ENCODE measurements at places on chromosomes 3 and 15.
A peak's percentile ranks its signal among the peaks of the same experiment; 100 is the strongest.

GRCh38 chr3:2741516-2741915, 368.7 kb downstream of the IL5RA start:
- DNase-seq, result no peak

GRCh38 chr3:79954756-79955155, 187.0 kb upstream of the ROBO1 start:
- DNase-seq, result no peak

DNA sequence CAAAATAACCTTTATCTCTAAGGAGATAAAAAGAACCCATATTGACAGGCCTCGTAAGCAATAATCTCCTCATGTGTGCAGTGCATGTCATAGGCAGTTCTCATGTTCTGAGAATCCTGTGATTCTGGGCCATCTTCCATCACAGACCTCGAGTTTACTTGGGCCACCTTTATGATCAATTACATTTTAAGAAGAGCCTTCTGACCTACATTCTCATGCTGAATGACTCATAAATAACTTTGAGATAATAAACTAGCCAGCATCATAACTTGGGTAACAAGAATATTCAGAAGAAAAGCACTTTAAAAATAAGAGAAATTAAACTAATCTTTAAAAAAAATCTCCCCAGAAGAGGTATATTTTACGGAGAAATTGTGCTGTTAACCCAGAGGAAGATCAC, 310.7 kb upstream of the ZNF717 start:
- DNase-seq, result no peak

DNA sequence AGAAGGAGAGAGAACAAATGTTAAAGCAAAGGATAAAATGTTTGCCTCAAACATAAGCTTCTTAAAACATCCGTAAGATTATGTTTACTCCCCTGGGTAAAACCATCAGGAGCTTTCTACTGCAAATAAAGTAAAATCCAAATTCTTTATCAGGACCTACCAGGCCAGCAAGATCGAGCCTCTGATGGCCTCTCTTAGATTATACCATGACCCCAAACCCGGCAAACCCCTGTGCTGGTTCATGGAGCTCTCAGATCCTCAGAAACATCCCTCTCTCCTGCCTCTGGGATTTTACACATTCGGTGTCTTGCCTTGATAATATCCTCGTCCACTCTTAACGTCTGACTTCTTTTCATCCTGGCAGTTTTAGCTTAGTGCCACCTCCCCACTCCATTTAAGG, 7.5 kb upstream of the TARS3 start:
- no peak for DNase-seq

- no peak for DNase-seq
These were observed 100.2 kb downstream of the TMCC1 start for GRCh38 chr3:129793319-129793718.

- DNase-seq, result no peak
These were observed 29.9 kb downstream of the IGSF10 start for GRCh38 chr3:151430821-151431484.

- DNase-seq, result no peak
These were observed 204.7 kb upstream of the GAP43 start for GRCh38 chr3:115418583-115418982.

- DNase-seq, result no peak
These were observed 1101.0 kb downstream of the ROBO2 start for GRCh38 chr3:78140866-78141265.

DNA sequence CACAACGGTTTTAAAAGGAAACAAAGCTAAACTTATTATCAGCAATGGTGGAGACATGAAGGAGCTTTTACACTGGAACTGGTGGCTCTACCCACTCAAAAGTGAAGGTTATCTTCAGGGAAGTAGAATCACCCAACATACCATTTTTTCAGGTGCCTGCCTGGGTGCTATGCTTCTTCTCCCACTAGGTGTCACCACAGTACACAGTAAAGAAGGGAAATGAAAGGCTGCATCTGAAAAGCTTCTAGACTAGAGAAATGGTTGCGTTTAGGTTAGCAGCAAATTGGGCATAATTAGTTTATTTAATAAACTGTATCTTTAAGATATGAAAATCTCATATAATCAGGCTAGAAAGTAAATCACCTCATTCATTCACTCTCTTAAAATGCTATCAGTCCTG, 47.0 kb upstream of the SELENOK start:
- DNase-seq, result no peak

DNA sequence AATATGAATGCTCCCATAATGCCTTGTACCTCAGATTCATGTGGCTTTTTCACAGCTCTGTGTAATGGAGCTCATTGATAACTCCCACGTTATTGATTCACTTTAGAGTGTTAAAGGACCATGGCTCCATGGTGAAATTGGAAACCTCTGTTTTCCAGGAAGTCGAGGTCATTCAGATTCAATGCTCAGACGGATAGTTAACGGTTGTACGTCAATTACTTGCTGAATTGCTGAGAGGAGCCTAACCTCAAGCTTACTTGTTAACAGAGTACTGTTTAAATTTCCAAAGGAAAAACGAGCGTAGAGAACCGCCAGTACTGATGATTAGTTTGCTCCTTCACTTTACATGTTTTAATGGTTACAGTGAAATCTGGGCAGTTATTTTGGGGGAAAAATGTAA, 11.1 kb downstream of the ABHD17C start:
- no peak for DNase-seq

DNA sequence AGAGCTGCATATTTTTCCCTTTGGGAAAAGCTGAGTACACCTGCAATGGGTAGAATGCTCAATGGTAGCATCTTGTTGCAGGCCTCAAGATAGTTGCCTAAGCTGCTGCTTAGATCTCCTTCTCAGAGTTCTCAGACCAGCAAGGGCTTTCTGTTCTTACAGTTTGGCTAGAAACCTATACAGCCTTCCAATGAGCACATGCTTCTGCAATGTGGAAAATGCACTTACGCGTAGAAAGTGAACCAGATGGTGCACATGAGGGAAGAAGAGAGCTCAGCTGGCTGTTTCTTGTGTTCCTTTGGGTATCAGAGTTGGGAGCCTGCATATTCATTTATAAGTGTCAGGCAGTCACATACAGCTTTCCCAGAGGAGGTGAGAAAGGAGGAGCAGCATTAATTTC, 136.4 kb downstream of the B3GALNT1 start:
- no peak for DNase-seq

- DNase-seq, result no peak
These were observed 305.0 kb downstream of the SHQ1 start for GRCh38 chr3:72543246-72543645.

DNA sequence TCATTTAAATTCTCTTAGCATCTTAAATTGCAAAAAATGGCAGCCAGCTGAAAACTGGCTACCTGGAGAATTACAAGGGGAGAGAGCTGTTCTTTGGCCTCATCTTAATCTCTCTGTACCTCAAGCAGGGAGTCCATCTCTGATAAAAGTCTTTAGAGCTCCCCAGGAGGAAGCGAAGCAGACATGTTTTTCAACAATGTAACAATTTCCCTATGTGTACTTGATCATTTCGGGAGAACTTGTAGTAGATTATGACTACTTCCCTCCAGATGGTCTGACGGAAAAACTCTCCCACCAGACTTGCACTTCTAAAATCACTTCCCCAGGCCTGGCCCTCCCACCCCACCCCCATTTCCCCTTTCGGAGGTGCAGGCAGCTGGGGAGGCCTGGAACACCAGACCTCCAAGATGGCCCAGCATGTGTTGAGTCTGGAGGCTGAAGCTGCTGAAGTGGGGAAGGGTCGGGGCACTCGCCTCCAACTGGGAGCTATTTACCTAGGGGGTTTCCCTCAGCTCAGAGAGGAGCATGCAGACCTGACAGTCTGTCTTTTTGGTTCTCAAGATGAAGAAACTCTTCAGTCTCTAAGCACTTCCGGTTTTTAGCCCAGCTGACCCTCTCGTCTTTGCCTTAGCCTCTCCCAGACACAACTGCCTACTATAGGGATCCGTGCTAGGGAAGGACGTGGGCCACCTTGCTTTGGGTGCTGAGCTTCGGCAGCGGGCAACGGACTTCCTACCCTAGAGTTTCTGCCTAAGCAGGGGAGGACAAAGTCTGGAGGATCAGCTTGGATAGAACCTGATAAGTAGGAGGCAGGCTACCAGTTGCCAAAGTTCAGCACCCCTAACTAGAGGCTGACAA, 164.0 kb upstream of the TBL1XR1 start:
- no peak for DNase-seq

DNA sequence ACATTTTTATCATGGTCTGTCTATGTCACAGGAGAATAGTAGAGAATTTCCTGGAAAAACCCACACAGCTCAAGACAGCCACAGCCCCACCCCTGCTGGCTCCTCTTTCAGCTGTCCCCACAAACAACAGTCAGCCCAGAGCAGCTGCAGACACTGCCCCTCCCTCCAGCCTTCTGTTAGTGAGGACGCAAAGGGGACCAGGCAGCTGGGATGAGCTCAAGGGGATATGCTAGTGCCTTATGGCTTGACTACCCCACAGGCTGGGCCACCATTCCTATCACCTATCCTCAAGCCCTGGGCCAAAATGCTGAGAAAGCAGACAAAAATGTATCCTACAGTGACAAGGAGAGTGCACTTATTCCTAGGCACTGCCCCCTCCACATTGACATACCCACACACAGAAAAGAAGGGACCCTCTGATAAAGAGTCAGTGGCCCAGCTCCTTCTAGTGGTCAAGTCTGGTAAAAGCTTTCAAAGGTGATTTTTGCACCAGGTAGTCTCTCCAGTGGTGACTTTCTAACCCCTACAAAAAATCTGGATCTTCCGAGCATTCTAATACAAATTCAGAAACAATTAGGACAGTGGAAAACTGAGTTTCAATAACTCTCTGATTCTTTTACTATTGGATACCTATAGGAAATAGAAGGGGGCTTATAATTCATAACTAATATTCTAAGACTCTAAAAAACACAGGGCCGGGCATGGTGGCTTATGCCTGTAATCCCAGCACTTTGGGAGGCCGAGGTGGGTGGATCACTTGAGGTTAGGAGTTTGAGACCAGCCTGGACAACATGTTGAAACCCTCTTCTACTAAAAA, 3.0 kb upstream of the MAP1A start:
- peak; percentile 89 for DNase-seq

GRCh38 chr3:159629329-159630084, 359.1 kb upstream of the IL12A start:
- no peak for DNase-seq

DNA sequence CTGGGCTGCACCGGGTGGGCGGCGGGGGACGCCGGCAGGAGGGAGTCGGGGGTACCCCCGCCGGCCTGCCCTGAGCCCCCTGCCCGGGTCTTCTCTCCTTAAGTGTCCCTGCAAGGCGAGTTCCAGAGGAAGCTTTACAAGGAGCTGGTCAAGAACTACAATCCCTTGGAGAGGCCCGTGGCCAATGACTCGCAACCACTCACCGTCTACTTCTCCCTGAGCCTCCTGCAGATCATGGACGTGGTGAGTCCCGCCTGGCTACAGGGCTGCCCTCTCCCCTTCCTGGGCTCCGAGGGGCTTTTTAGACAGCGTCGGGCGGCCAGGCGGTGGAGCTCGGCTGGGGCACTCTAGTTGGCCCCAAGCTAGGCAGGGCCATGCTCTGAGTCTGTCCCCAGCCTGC, 480 bp downstream of the CHRNA7 start:
- no peak for DNase-seq

DNA sequence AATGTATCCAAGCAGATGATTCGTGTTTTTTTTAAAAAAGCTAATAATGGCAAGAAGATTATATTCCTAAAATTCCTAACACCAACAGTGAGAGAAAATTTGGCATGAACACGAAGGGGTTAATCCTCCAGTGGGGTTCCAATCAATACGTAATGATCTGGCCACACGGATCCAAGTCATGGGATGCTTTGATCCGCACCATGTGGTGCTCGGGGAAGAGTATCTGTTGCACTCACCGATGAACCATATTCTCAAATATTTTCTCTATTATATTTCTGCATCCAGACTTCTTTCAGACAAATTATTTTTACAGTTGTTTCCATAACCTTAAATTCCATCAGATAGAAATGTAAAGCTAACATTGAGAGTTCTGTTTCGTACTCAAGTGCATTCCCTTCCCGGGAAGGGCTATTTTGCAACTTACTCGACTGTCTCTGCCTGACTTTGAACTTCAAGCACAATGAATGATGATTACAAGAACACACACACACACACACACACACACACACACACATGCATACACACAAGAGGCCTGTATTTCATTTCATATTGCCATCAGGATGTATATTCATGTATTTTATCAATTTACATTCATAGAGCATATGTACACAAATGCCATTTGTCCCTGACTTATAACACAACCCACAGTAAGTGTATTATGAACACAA, 567.2 kb downstream of the FOXP1 start:
- DNase-seq, result no peak

DNA sequence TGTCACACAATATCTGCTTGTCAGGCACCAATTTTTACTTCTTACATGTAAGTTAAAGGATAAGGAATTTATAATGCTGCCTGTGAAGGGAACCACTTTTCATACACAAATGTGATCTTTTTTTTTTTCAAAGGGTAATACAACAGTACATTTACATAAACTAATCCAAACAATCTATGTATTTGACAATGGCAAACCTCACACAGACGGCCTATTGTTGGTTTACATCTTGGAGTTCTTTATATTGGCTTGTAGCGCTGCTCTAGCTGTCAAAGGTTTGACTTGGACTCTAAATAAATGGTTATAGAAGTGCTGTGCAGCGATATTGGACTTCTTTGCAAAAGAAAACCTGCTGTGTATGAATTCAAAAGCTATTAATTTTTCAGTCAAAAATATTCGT, 598.0 kb downstream of the FOXP1 start:
- DNase-seq, result no peak
